ENCODE measurements at places on chromosomes 5 and 9.

DNA sequence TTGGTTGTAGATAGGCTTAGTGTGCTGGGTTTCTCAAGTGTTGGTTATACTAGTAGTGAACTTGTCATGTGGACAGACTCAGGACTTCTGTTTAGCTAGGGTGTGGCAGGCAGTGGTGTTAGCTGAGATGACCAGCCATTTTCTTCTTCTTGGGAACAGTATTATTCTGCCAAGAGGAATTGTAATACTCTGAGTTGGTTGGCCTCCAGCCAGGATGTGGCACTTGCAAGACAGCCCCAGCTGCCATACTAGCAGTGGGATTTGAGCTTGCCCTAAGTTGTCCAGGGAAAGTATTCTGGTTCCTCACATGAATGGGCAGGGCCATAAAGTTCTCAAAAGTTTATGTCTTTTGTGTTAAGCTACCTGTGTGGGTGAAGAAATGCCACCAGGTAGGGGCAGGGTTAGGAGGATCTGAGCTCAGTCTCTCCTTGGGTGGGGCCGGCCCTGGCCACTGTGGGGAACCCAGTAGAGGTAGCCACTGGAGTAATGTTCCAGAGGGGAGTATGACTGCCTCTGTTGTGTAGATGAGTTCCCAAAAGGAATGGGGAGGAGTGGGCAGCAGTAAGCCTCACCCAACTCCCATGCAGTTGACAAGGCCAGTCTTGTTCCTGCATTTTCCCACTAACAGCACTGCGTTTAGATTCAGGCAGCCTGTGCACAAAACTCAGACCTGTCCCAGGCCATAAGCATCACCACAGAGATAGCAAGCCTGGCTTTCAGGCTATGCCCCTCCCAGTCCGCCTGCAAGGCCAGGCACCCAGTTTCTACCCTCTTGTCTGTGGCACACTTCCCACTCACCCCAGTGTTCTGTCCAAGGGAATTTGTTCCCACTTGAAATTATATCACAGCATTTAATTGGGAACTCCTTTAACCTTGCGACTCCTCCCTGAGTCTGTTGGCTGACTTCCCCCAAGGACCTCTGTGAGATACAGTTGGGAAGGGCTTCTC, 250.7 kb downstream of the ANXA1 start:
- DNase-seq, result no peak

GRCh38 chr5:149363936-149364335, 6.1 kb downstream of the PCYOX1L start:
- no peak for DNase-seq

- DNase-seq, result no peak
Measured at GRCh38 chr9:35714123-35714522, 17.9 kb downstream of the TLN1 start.

DNA sequence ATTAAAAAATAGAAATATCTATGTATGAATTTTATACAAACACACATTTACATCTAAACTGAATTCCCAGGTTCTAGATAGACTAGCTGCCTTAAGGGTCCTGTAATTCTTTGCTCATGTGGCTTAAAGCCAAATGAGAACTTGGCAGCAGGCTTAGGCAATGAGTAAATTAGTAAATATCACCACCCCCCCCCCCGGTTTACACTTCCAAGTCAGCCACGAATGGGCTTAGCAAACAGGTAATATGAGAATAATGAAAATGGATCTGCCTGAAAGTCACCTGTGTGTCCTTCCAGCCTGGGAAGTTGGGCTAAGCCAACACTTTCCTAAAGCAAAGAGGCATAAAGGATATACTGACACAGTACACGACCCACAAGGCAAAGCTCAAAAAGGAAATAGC, 108.6 kb downstream of the KLHL3 start:
- no peak for DNase-seq

DNA sequence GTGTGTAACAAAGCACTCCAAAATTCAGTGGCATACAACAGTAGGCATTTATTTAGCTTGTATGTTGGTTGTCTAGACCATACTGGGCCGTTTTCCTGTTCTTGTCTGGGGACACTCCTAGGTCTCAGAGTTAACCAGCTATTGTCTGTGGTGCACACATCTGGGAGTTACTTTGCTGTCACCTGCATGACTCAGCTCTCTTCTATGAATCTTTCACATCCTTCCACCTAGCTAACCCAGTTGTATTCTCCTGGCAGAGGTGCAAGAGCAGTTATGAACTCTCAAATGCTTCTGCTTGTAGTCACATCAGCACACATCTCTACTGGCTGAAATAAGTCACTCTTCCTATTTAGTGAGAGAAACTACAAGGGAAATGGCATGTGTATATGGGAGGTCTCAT, 138.1 kb downstream of the BAAT start:
- no peak for DNase-seq

GRCh38 chr9:92780206-92780605, 15.6 kb upstream of the BICD2 start:
- DNase-seq, result no peak

DNA sequence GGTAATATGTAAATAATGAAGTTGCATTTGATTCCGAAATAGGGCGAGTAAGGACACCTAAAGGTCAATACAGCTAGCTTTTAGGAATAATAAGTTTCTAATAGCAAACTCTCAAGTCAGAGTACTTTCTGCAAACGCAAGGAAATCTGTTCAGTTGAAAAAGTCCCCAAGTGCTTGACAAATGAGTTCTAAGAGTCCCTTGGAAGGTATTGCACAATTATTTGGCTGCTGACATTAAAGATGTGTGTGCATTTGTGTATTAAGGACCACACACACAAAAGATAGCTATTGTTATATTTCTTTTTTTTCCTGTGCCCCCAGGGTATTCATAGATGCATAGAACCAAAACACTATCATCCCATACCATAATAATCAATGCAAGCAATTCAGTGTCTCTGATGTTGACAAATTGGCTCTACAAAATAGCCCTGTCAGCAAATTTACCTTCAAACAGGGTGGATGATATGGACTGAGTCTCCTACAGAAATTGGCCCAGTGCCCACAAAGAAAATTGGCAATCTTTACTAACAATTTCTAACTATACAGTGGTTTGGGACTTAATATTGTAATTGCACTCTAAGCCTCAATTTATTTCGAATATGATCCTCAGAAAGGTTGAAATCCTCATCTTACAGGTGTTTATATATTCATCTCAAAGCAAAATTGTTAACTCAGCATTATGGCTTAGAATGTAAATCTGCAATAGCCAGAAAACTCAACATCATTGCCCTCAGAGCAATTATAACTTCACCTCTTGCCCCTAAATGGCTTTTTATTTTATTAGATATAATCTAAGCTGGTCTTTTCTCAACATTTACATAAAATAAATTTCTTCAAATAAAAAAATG, 827.2 kb downstream of the MAT2B start:
- no peak for DNase-seq

GRCh38 chr9:8429157-8429556, 629.6 kb upstream of the DMAC1 start:
- no peak for DNase-seq

DNA sequence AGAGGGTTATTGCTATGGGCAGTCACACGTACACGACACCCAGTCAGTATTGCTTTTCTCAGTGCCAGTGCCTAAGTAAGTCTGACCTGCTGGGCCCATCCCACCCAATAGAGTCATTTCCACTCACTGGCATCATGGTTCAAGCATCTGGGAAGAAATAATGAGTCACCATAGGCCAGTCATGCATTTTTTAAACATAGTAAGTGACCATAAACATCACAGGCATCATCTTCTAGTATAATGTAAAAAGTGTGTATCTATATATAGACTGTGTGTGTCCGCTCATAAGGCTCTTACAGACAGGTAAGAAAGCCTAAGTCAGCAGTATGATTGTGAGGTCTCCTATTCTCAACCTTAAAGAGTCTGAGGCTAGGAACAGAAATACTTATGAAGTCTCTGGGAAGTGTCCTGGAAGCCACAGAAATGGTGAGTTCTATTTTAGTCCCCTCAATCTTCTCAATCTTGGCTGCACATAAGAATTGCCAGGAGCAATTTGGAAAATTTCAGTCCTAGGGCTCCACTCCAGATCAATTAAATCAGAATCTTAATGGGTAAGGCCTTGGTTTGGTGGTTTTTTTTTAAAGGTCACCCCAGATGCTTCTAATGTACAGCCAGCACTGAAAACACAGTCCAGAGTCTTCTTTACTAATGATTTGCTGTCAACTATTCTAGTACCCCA, 65.2 kb downstream of the ZNF366 start:
- DNase-seq, result no peak

DNA sequence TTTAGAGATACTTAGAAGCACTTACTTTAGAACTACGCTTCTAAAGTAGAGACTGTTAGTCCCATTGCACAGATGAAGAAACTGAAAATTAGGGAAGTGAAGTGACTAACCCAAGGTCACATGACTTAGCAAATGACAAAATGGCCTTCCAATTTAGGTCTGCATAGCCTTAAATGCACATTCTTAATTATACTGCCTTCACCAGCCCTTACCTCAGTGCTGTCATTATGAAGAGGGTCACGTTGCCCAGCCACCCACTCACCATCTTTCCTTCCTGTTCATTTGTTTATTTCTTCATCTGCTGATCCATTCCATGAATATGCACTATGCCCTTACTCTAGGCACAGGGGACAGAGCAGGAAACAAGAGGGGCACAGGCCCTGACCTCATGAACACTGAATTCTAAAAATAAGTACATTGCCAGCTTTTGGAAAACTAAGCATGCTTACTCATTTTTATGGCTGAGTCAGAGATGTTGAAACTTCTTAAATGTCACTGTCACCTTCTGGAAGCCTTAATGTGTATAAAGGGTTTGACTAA, 8.6 kb downstream of the HAVCR2 start:
- DNase-seq, result no peak

- DNase-seq, result no peak
Measured at GRCh38 chr5:84301535-84301934, 83.1 kb downstream of the EDIL3 start.

- no peak for DNase-seq
Measured at GRCh38 chr5:151589878-151590570, 1.1 kb downstream of the FAT2 start.

- no peak for DNase-seq
Measured at GRCh38 chr5:160165137-160166068, 46.2 kb upstream of the PWWP2A start.

GRCh38 chr9:98712987-98713386, 4.3 kb upstream of the GABBR2 start:
- DNase-seq, result no peak

GRCh38 chr5:77355080-77355479, 137.0 kb downstream of the WDR41 start:
- no peak for DNase-seq

GRCh38 chr5:171649075-171649401, 136.6 kb upstream of the SMIM23 start:
- no peak for DNase-seq

DNA sequence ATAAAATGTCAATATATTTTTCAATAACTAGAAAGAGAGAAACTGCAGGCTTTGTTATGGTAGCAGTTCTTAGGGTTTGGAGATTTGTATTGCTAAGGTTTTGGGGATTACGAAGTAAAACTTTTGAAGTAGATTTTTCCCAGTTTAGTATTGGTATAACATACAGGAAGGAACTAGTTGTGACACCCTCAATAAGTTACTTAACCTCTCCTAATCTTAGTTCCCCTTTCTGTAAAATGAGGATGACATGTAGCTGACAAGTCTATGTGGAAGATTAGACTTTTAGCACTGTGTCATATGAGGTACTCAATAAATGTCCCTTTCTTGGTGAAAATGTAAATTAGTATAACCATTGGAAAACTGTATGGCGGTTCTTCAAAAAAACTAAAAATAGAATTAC, 73.4 kb upstream of the ATG10 start:
- no peak for DNase-seq

- no peak for DNase-seq
Measured at GRCh38 chr5:157160001-157160400, 6.1 kb downstream of the GARIN3 start.

GRCh38 chr9:109304347-109304746, 16.5 kb downstream of the EPB41L4B start:
- no peak for DNase-seq

- peak; percentile 22 for DNase-seq
Measured at GRCh38 chr5:1315709-1316587, 21.1 kb upstream of the TERT start.

- DNase-seq, result no peak
Measured at GRCh38 chr5:140560227-140560626, 3.0 kb upstream of the SRA1 start.

- DNase-seq, result no peak
Measured at GRCh38 chr5:96431376-96432187, 1.5 kb downstream of the PCSK1 start.

All from activated T-helper 1 cell treated with Interleukin-2 at 50 U/mL for 16 hours (primary cell).